ENCODE measurements at places on chromosomes 5 and 9.
A peak's percentile ranks its signal among the peaks of the same experiment; 100 is the strongest.

DNA sequence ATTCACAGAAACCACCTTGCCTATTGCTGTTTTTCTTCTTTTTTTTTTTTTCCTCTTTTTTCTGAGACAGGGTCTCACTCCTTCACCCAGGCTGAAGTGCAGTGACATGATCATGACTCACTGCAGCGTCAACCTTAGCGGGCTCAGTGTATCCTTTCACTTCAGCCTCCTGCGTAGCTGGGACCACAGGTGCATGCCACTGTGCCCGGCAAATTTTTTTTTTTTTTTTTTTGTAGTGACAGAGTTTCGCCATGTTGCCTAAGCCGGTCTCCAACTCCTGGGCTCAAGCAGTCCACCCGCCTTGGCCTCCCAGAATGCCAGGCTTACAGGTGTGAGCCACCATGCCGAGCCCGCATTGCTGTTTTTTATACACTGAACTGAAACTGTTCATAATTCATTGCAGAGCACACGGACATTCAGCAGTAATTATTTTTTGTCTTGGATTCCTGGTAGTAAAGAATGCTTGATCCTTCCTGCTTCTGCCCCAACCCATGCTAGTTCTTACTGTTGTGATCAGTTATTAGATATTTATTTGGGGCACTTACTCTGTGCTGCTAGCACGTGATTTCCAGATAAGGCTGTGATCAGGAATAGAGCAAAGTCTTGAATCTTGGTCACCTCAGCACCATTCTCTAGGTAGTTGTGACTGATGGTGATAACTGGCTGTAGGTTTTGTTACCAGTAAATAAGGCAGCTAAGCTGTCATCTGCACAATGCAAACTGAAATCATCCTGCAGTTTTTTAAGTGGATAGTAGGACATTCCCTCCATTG, 14.0 kb downstream of the MAP3K1 start:
- no peak for DNase-seq
- no peaks in the 10 kb centered on the region for H3K36me3 ChIP-seq
- no peaks in the 10 kb centered on the region for H3K4me1 ChIP-seq

GRCh38 chr9:4828761-4829160, 36.0 kb downstream of the RCL1 start:
- peaks cover 42% of the 10 kb centered on the region for H3K4me1 ChIP-seq
- no peaks in the 10 kb centered on the region for H3K36me3 ChIP-seq
- H3K27ac ChIP-seq, result no peak overlapping the region
- H3K4me3 ChIP-seq, result no peak overlapping the region

DNA sequence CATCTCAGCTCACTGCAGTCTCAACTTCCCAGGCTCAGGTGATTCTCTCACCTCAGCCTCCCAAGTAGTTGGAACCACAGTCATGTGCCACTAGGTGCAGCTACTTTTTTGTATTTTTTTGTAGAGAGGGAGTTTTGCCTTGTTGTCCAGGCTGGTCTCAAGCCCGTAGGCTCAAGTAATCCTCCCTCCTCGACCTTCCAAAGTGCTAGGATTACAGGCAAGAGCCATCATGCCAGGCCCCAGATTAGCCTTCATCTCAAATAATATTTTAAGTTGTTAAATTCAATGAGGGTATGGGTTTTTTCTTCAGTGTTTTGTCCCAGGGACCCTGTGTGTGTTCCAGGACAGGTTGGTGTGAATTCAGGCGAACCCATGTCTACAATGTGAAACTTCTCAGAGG, 12.5 kb upstream of the RFESD start:
- H3K4me1 ChIP-seq, result peaks cover 16% of the 10 kb centered on the region
- no peak overlapping the region for H3K27ac ChIP-seq
- no peaks in the 10 kb centered on the region for H3K27me3 ChIP-seq
- no peaks in the 10 kb centered on the region for H3K36me3 ChIP-seq
- DNase-seq, result no peak

DNA sequence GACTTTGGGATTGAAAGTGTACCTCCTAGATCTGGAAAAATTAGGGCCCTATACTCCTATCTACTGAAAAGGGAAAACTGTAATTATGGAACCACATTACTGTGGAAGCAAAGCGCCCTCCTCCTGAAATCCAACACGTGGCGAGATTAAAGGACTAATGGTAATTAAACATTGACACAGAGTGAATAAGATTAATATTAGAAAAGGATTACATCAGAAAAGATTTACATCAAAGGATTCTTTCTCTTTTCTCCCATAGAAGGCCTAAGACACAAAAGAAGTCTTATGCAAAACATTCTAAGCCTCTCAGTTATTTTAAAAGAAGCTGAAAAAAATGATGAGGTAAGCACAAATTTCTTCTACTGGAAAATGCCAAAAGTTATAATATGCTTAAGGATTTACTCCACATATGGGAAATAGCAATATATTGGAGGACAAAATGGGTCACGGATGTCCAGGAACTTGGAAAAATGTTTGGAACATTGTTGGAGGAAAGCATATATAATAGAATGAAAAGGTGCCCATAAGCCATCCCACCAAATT, 227.8 kb downstream of the TRPM3 start:
- no peaks in the 10 kb centered on the region for H3K4me1 ChIP-seq
- no peaks in the 10 kb centered on the region for H3K36me3 ChIP-seq
- no peak overlapping the region for H3K4me3 ChIP-seq
- peaks cover 34% of the 10 kb centered on the region for H3K27me3 ChIP-seq
- no peak overlapping the region for H3K27ac ChIP-seq
- no peak for DNase-seq

DNA sequence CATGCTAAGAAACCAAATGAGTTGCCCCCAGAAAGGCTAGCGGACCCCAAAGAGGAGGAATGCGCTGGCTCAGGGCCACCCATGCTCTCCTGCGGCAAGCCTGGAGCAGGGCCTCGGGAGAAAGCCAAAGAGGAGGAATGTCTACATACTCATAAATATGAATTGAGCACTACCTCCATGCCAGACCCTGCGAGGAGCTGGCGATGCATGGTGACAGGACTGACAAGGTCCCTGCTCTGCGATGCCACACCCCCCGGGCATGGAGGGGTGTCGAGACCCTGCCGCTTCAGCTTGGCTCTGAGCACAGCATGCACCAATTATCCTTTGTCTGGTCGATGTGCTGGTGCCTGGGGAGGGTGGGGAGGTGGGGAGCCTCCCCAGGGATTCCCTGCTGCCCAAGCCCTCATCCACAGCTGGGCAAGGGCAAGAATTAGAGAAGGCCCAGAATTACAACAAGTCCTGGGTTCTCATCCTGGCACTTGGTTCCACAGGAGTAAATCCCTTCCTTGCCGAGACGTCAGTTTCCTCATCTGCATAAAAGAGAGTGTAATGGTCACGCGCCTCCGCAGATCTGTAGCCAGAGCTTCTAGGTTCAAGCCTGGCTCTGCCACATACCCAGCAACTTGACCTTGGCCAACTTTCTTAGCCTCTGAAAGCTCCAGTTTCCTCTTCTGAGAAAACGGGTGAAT, 74.4 kb downstream of the FAM114A2 start:
- H3K27ac ChIP-seq, result no peak overlapping the region
- no peaks in the 10 kb centered on the region for H3K27me3 ChIP-seq
- peaks cover 19% of the 10 kb centered on the region for H3K4me1 ChIP-seq
- H3K4me3 ChIP-seq, result peak overlapping the region; percentile 70
- no peak for DNase-seq
- no peaks in the 10 kb centered on the region for H3K36me3 ChIP-seq

DNA sequence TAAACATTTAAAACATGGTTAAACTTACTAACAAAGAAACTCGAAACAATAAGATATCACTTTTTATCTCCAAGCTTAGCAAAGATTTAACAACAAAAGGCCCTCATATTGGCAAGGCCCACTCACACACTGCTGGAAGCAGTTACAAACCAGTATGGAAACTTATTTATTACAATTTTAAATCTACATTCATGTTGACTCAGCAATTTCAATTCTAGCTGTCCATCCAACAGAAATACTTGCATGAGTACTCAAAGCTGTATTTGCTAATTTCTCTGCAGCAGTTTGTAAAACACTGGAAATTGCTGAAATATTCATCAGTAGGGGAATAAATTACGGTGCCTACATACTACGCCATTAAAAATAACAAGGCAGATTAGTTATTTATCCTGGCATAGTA, 2.8 kb upstream of the DNAJA1 start:
- 0 out of 2 replicates have a peak, but pooled peaks cover 3% of the 10 kb centered on the region for H3K36me3 ChIP-seq
- peaks cover 21% of the 10 kb centered on the region for H3K4me1 ChIP-seq
- no peak overlapping the region for H3K27ac ChIP-seq
- peak overlapping the region; percentile 19 for H3K4me3 ChIP-seq

GRCh38 chr9:36463467-36463866, 63.4 kb upstream of the RNF38 start:
- no peak overlapping the region for H3K27ac ChIP-seq
- H3K27me3 ChIP-seq, result no peaks in the 10 kb centered on the region
- DNase-seq, result no peak
- H3K36me3 ChIP-seq, result no peaks in the 10 kb centered on the region

DNA sequence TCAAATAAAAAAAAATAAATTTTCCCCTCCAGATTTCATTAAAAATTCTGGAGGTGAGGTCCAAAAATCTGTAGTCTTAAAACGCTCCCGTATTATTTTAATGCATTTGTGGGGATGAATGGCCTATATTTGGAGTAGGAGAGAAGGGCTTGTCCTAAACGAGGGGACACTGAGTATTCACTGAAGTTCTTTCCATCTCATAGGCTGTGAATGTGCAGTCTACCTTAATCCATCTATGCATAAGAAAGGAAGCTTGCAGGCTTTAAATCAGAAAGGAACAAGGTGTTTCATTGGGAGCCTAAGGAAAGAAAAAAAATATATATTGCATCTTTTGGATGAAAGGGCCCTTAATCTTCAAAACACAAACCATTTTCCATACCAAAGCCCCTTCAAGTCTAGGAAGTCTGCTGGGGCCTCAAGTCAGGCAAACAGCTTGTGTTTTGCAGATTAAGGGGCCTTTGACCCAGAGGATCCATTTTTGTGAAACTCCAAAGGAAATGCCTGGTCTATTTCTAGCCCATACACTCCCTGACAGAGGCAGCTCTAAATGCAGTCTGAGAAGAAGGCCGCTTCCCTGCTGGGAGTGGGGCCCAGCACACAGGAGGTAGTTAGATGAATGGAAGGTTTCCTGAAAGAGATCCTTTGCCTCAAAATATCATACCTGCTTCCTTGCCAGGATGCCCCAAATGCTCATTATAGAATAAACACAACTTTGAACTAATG, 35.6 kb downstream of the BRINP1 start:
- H3K27me3 ChIP-seq, result no peaks in the 10 kb centered on the region
- no peak overlapping the region for H3K4me3 ChIP-seq
- no peaks in the 10 kb centered on the region for H3K36me3 ChIP-seq
- H3K4me1 ChIP-seq, result no peaks in the 10 kb centered on the region
- no peak overlapping the region for H3K27ac ChIP-seq
- no peak for DNase-seq

GRCh38 chr5:145968970-145969713, 32.8 kb downstream of the SH3RF2 start:
- no peaks in the 10 kb centered on the region for H3K27me3 ChIP-seq
- H3K27ac ChIP-seq, result no peak overlapping the region
- H3K36me3 ChIP-seq, result no peaks in the 10 kb centered on the region
- no peak overlapping the region for H3K4me3 ChIP-seq
- H3K4me1 ChIP-seq, result no peaks in the 10 kb centered on the region
- no peak for DNase-seq

DNA sequence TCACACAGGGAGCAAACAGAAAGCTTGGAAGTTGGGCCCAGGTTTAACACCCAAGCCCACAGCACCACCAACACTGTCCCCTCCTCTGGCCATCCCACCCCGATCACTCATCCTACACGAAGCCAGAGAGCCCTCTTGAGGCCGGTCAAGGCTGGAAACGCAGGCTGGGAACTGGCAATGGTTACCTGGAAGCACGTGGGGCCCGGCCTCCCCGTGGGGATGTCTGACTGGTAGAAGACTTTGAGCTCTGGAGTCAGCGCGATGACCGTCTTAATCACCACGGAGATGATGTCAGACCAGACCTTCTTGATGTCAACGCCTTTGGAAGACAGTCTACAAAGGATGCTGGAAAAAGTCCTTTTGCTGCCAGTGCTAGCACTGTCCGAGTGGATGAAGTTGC, 104.1 kb downstream of the TTLL11 start:
- no peaks in the 10 kb centered on the region for H3K27me3 ChIP-seq
- no peak overlapping the region for H3K27ac ChIP-seq
- DNase-seq, result no peak

DNA sequence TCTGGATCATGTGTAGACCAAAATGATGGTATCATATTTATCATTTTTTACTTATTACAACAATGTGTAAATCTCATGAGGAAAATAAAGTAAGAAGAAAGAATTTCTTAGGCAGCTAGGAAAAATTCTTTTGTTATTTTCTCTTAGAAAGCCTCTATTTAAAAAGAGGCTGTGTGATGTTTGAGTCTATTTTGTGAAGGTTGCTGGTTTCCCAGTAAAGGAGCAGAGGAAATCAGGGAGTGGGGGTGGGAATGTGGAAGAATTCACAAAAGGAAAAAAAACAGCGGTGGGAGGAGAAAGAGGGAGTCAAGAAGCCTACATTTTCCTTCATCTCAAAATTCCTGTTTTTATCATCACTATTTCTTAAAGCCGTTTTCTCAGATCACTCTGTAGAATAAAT, 20.1 kb downstream of the PTCH1 start:
- no peaks in the 10 kb centered on the region for H3K27me3 ChIP-seq
- no peak overlapping the region for H3K27ac ChIP-seq
- H3K36me3 ChIP-seq, result no peaks in the 10 kb centered on the region
- peaks cover 7% of the 10 kb centered on the region for H3K4me1 ChIP-seq

DNA sequence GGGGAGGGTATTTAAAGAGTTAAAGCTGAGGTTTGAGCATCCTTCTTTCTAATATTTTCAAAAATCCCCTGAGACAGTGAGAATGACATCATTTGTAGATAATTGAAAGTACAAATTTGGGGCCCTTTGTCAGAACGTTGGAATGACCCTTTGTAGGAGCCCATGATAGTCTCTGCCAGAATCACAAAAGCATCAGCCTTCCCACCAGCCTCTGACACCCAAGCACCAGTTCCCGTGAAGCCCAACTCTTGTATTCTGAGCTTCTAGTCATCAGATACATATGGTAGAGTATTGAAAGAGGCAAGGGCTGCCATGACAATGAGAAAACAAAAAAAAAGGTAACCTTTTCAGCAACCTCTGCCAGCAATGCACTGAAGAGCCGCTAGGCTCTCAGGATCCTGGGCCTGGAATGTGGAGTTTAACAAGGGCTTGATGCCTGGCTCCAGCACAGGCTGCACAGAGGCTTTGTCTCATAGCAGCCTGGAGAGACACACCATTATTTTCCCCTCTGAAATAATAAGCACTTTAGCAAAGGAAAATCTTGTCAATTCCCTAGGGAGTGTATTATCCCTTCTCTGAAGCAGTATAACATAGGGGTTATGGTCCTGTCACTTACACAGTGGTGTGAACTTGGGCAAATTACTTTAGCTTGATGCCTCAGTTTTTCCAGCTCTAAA, 114.4 kb downstream of the ZNF608 start:
- no peaks in the 10 kb centered on the region for H3K27me3 ChIP-seq
- no peaks in the 10 kb centered on the region for H3K36me3 ChIP-seq
- H3K4me1 ChIP-seq, result peaks cover 47% of the 10 kb centered on the region
- H3K4me3 ChIP-seq, result no peak overlapping the region
- no peak for DNase-seq

Measured in GM23248 (cell line).